Ascending aorta (tissue), 2 donors: ENCODE measurements at places on chromosomes 3 and 15.

DNA sequence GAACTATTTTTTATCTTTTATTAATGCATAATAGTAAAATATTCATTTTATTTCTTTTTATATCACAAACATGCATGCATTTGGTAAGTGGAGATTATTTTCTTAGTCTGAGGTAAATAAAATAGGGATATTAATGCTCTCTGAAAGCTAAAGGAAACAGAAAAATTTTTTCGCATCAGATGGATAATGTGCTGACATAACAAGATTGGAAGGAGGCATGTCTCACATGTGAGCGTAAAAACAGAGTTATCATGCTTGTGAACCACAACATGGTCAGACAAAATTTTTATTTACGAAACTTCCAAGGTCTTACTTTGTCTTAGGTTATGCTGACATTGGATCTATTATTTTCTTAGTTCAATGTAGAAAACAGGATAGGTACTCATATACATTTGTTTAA, 166.1 kb downstream of the SPATA16 start:
- no peaks in the 10 kb centered on the region for H3K27me3 ChIP-seq
- H3K4me1 ChIP-seq, result no peaks in the 10 kb centered on the region
- no peak for DNase-seq
- H3K36me3 ChIP-seq, result no peaks in the 10 kb centered on the region
- H3K27ac ChIP-seq, result no peak overlapping the region
- H3K4me3 ChIP-seq, result no peak overlapping the region

DNA sequence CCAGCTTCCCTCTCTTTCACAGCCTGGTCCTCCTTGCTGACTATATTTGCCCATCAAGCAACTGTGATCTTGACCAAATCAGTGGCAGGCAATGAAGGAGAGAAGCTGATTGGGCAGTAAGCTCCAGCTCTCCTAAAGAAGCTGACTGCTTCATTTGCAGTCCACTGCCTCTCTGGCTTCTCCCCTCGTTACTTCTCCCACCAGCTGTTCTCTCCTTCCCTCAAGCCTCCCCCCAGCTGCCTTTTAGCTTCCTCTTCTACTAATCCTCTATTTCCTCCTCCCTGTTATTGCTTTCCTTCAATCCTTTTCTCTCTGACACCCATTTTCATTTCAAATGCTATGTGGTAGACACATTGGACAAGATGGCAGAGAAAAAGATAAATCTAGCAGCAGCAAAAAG, 474.7 kb upstream of the UBE2E2 start:
- H3K27ac ChIP-seq, result no peak overlapping the region
- H3K36me3 ChIP-seq, result no peaks in the 10 kb centered on the region
- no peaks in the 10 kb centered on the region for H3K4me1 ChIP-seq
- DNase-seq, result no peak
- H3K4me3 ChIP-seq, result no peak overlapping the region

DNA sequence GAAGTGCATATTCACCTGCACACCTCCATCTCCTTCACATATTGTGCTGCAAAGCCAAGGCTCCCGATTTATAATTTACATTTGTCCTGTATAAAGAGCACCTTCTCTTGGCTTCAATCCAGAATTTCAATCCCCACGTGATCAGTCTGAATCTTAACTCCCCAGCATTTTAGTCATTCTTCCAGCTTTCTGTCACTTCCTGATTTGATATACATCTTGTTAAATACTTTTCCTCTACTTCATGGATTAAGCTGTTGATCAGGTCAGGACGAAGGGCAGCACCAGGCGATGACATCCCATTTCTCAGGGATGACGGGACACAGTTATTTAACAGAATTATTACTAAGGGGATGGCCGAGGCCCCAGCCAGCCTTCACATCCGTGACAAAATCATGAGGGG, 212.5 kb downstream of the EPHB1 start:
- H3K27me3 ChIP-seq, result no peaks in the 10 kb centered on the region
- no peaks in the 10 kb centered on the region for H3K36me3 ChIP-seq
- H3K27ac ChIP-seq, result no peak overlapping the region
- H3K4me1 ChIP-seq, result no peaks in the 10 kb centered on the region

DNA sequence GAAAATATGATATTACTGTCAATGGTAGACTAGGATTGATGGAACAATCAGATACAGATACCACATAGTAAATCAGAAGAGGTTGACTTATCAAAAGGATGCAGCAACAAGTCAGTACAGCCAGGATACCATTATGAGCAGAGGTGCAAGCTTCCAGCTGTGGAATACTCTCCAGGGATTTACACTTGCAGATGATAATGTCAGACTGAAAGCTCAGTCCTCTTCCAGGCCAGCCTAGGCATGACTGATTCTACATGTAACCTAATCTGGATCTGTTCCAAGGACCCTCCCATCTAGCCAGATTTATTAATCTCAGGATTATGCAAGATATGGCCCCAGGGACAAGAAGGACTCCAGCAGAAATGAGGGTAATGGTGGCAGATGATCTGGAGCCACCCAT, 8.2 kb downstream of the FILIP1L start:
- peaks cover 71% of the 10 kb centered on the region for H3K4me1 ChIP-seq
- peak overlapping the region; percentile 66 for H3K27ac ChIP-seq
- no peak for DNase-seq
- H3K4me3 ChIP-seq, result no peak overlapping the region

- no peak overlapping the region for H3K4me3 ChIP-seq
- peaks cover 65% of the 10 kb centered on the region for H3K36me3 ChIP-seq
- H3K27ac ChIP-seq, result no peak overlapping the region
- no peak for DNase-seq
These were observed 51.2 kb downstream of the KLHL25 start for GRCh38 chr15:85743392-85744055.

DNA sequence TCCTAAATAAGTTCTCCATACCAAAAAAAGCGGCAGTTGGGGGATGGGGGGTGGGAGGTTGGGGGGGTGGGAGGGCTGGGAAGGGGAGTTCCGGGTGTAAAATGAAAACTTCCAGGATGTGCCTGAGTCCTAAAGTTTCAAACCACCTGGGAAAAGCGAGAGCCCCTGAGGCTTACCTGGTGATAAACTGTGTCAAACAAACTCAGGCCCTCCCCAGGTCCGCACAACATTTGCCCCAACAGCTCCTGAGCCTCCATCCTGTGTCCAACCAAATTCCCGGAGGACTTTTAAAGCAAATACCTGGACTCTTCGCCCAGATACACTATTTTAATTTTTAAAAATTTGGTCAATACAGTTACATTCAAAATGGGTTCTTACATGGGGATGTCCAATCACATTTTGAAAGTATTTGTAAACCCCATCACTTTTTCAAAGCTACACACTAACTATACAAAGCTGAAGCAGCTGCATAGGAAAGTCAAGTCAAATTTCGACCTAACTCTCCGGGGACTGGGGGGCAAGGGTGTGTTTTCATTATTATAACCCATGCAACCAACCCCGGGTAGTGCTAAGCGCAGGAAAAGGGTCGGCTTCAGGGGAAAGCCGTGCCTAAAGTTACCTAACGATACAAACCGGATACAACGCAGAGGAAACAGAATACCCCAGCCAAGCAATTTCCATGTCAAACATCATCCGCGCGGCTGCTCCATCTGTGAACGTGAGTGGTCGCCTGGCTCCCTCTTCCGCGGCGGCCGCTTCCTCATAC, 685 bp upstream of the FOXB1 start:
- no peak for DNase-seq
- H3K27me3 ChIP-seq, result peaks cover 51% of the 10 kb centered on the region

- no peaks in the 10 kb centered on the region for H3K27me3 ChIP-seq
- H3K36me3 ChIP-seq, result no peaks in the 10 kb centered on the region
- H3K27ac ChIP-seq, result no peak overlapping the region
- H3K4me1 ChIP-seq, result no peaks in the 10 kb centered on the region
These were observed 52.8 kb downstream of the STAG1 start for GRCh38 chr3:136699271-136699828.

GRCh38 chr3:47096959-47097358, 67.0 kb downstream of the SETD2 start:
- DNase-seq, result no peak
- no peaks in the 10 kb centered on the region for H3K27me3 ChIP-seq
- no peaks in the 10 kb centered on the region for H3K4me1 ChIP-seq
- H3K36me3 ChIP-seq, result peaks cover 42% of the 10 kb centered on the region

- H3K27me3 ChIP-seq, result no peaks in the 10 kb centered on the region
- H3K27ac ChIP-seq, result no peak overlapping the region
These were observed 8.6 kb downstream of the LXN start for GRCh38 chr3:158663832-158664231.

DNA sequence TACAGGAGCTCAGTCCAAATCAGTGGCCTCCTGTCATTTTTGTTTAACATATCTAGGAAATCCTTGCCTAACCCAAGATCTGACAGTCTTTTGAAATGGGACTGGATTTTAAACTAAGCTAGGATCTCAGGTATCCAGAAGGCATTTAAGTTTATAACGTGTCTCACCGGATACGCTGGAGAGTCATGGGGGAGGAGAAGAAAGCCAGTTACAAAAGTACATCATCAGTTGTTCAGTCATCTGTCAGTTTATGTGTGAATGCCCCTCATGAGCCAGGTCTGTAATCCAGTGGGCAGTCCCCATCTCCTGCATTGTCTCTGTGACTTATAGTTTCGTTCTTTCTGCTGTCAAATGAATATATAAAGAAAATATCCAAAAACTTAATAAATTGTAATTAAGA, 44.4 kb downstream of the RAB7A start:
- no peaks in the 10 kb centered on the region for H3K4me1 ChIP-seq
- no peak overlapping the region for H3K27ac ChIP-seq
- H3K27me3 ChIP-seq, result no peaks in the 10 kb centered on the region

- H3K4me3 ChIP-seq, result no peak overlapping the region
- no peaks in the 10 kb centered on the region for H3K27me3 ChIP-seq
- no peak for DNase-seq
- H3K4me1 ChIP-seq, result peaks cover 29% of the 10 kb centered on the region
These were observed 53.4 kb downstream of the FILIP1L start for GRCh38 chr3:100060685-100061484.

GRCh38 chr3:98777286-98777685, 14.1 kb downstream of the ST3GAL6 start:
- no peaks in the 10 kb centered on the region for H3K27me3 ChIP-seq
- peak overlapping the region; percentile 76 for H3K27ac ChIP-seq
- H3K36me3 ChIP-seq, result no peaks in the 10 kb centered on the region
- DNase-seq, result no peak
- no peak overlapping the region for H3K4me3 ChIP-seq

DNA sequence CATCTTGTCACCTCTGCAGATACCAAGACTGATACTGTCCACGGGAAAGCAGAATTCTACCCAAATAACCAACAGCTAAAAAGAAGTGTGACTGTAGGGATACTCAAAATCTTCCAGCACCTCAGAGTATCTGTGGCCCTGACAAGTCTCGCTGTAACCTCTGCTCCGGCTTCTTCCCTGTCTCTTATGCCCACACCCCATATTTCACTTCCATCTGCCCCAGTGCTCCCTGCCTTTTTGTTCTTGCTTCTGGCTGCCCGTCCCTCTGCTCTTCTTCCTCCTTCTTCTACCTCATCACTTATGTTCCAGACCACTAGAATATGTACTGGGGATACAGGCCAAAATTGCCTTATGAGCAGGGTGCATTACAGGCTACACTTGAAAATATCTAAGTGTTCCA, 45.4 kb downstream of the CRTAP start:
- H3K36me3 ChIP-seq, result no peaks in the 10 kb centered on the region
- H3K4me1 ChIP-seq, result peaks cover 18% of the 10 kb centered on the region
- H3K4me3 ChIP-seq, result no peak overlapping the region

GRCh38 chr3:107690522-107691138, 167.9 kb downstream of the BBX start:
- no peaks in the 10 kb centered on the region for H3K36me3 ChIP-seq
- DNase-seq, result no peak
- no peaks in the 10 kb centered on the region for H3K27me3 ChIP-seq
- no peaks in the 10 kb centered on the region for H3K4me1 ChIP-seq
- no peak overlapping the region for H3K27ac ChIP-seq

DNA sequence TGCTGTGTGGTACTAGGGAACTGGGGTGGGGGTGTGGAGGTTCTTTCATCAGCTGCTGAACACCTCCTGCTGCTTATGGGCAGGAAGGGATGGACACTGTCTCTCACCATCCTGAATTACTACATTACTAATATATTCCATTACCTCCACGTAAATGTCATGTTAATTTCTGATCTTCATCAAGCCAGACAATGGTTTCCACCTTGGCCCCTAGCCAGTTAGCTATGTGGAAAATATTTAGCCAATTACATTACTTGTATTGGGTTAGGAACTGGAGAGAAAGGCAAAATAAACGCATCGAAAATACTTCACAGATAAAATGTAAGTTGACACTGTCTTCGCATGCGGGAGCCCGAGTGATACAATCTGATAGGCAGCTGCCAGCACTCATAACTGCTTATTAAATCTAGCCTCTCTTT, 95.1 kb downstream of the FOXP1 start:
- no peaks in the 10 kb centered on the region for H3K27me3 ChIP-seq
- no peak for DNase-seq

DNA sequence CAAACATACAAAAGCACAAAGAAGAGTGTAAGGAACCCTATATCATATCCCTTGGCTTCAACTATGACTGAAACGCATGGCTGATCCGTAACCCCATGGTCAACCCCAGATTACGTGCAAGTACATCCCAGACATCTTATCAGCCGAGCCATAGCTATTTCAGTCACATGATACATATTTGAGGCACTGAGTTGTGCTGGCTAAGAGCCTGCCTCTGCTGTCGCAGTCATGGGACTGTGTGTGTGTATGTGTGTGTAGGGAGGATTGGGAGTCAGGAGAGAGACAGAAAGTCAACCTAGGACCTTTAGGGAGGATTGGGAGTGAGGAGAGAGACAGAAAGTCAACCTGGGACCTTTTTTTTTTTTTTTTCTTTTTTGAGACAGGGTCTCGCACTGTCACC, 8.4 kb downstream of the ST6GAL1 start:
- H3K4me1 ChIP-seq, result peaks cover 44% of the 10 kb centered on the region
- H3K27me3 ChIP-seq, result no peaks in the 10 kb centered on the region
- H3K4me3 ChIP-seq, result no peak overlapping the region
- DNase-seq, result peak; percentile 47

DNA sequence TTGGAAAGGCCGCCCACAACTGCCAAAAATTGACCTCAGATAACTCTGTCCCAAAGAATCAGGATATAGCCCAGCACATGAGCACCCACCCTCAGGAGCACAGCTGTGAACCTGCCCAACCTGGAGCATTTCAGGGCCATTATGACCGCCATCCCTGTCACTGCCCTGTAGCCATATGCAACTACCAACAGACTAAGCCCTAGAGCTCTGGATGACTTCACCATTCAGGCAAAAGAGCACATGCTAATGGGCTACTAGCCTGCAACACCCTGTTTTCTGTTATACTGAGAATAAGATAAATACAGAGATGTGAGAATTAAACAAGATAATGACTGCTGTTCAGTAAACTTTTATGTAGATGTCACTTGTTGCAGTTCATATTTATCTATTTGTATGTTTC, 45.0 kb downstream of the TXNRD3 start:
- peaks cover 69% of the 10 kb centered on the region for H3K36me3 ChIP-seq
- no peak overlapping the region for H3K27ac ChIP-seq
- H3K27me3 ChIP-seq, result no peaks in the 10 kb centered on the region
- H3K4me3 ChIP-seq, result no peak overlapping the region
- no peaks in the 10 kb centered on the region for H3K4me1 ChIP-seq
